Right cardiac atrium (tissue), 5 donors: ENCODE measurements at places on chromosomes 13 and 19. TPM values are rescaled to one million over a fixed set of nuclear protein-coding genes. Genes with fewer than 3 reads are reported as not detected.

Gene SSC5D
- 4.4 TPM for polyA plus RNA-seq

Gene RGCC
- 59.5 TPM for polyA plus RNA-seq

Gene TJP3
- 0.05 TPM for polyA plus RNA-seq

Gene SPIB
- polyA plus RNA-seq: 0.02 TPM

- no peak for DNase-seq
Measured at GRCh38 chr13:86933676-86934075, 737.5 kb upstream of the SLITRK5 start.

DNA sequence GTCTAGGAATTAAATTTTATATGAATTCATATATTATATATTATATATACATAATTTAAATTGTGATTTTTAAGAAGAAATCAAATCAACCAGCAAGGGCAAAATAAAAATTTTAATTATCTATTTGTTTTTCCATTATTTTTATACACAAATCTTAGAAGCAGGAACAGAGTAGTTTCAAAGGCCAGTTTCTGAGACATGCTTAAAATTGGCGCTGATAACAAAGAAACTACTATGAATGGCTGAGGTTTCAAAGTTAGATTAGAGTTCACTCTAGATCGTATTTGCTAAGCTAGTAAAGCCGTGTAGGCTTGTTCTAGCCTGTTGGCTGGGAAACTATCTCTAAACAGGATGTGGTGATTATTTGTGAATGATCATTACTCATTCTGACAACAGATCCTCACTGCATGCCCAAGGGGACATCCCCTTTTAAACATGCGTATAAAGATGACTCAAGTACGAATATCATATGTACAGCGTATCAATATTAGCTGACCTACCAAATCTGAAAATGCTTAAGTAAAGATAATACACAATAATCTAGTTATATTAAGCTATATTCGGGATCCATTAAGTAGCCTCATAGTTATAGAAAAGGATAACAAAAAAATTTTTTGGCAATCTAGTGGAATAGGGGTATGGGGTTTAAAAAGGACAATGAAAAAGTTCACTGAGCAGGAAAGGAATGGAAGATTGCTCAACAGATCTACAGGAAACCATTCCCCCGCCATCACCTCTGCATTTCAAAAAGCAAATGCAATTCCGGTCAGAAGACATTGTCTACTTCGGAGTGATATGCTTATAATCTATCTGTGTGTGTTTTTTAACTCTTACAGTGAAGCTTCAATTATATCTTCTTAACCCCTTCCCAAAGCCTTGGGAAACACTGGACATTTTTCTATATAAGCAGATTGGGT, 150.1 kb downstream of the SHISA2 start:
- DNase-seq: no peak

DNA sequence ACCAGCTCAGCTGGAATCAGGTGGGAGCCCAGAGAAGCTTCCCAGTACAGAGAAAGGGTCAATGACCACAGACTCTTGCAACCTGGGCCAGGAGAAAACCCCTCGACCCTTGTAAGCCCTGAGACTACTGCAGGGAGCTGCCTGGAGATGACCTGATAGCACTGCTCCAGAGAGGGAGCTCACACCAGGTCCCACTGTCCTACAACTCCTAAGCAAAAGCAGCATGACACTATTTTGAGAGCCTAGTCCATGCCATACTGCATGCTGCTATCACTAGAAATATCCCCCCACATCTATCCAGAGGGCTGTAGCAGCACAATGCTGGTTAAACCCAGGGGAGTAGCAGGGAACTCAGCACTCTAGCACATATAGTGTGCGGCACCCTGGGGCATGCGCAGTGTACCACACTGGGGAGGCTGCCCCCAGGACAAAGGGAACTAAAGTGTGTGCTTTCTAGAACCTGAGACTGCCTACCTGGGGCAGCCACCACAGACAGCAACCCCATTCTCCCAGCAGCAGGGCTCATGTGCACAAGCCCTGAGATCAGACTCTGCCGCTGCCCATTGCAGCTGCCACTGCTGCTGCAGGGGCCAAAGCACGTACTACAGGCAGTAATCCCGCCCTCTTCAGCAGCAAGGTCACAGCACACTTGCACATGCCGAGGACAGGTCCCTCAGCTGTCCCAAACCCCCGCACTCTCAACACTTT, 27.1 kb upstream of the N4BP2L1 start:
- DNase-seq: no peak
